ENCODE measurements at places on chromosomes 7 and 10.
A peak's percentile ranks its signal among the peaks of the same experiment; 100 is the strongest.

DNA sequence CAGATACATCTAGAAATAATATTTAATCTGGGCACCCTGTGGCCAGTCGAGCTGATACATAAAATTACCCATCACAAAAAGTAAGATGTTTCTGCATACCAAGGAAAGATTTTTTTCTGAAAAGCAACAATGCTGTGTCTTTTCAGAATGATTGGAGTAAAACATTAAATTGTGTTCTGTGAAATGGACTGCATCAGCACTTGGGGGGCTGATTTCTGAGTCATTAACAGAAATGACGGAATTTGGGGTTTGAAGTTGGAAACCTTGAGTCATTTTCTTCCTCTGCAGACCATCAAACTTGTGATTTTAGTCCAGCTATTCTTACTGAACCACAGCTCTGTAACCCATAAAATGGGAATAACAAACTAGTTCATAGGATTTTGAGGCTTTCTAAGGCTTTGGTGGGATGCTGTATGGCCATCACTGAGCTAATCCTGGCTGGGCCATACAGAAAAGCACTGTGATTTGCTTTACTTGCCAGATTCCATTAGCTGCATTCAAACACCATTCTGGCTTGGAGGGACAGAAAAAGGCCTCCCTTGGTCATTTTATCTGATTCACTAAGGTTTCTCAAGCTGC, 739.4 kb upstream of the IGFBP3 start:
- DNase-seq: no peak

DNA sequence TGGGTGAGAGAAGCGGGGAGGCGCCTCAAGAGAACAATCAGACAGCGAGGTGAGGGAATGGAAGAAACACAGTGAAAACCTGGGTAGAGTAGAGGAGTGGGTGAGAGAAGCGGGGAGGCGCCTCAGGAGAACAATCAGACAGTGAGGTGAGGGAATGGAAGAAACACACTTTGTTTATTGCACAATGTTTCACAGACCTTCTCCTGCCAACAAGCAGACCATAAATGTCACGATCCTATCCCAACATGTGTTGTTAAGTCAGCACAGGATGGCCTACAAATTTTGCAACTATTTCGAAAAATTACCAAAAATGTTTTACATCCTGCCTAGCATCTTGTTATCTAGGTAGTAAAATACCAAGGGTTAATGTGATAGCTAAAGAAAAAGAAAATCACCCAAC, 115.3 kb downstream of the JAZF1 start:
- no peak for DNase-seq

DNA sequence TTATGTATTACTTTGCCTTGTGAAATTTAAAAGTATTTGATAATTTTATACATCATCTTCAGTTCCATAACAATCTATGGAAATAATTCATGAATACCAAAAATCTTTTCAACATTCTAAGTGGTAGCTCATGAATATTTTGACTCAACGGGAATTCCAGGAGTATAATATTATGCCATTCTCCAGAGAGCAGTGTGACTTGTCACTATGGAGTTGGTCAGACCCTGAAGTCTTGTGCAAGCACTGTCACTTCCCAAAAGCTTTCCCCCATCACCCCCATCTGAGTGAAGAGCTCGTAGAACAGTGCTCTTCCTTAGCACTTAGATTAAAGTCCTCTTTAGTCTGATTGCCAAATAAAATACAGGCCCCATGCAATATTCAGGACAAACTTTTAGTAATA, 29.4 kb upstream of the CCNJ start:
- DNase-seq: no peak

GRCh38 chr10:2047679-2048078, 310.4 kb upstream of the ADARB2 start:
- DNase-seq: no peak

GRCh38 chr7:100490483-100491191, 6.9 kb downstream of the NYAP1 start:
- no peak for DNase-seq

GRCh38 chr10:130396044-130396443, 259.9 kb downstream of the GLRX3 start:
- no peak for DNase-seq

DNA sequence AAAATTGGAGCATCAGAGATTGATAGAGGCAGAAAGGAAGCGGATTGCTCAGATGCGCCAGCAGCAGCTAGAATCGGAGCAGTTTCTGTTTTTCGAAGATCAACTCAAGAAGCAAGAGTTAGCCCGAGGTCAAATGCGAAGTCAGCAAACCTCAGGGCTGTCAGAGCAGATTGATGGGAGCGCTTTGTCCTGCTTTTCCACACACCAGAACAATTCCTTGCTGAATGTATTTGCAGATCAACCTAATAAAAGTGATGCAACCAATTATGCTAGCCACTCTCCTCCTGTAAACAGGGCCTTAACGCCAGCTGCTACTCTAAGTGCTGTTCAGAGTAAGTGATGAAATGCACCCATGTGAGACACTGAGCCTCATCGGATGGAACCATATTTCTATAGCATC, 33.1 kb downstream of the STAMBPL1 start:
- no peak for DNase-seq

- DNase-seq: no peak
Measured at GRCh38 chr10:73076360-73077183, 20.1 kb downstream of the P4HA1 start.

- no peak for DNase-seq
Measured at GRCh38 chr10:14578060-14578952, 196.4 kb downstream of the FAM107B start.

- DNase-seq: no peak
Measured at GRCh38 chr7:104453190-104453589, 124.8 kb downstream of the LHFPL3 start.

GRCh38 chr10:86752311-86752710, 4.1 kb upstream of the BMPR1A start:
- no peak for DNase-seq

GRCh38 chr10:9926881-9927280, 1090.8 kb upstream of the CELF2 start:
- DNase-seq: no peak

- DNase-seq: no peak
Measured at GRCh38 chr10:98832738-98833137, 386.0 kb upstream of the HPS1 start.

- no peak for DNase-seq
Measured at GRCh38 chr10:78321500-78321899, 287.8 kb downstream of the RPS24 start.

DNA sequence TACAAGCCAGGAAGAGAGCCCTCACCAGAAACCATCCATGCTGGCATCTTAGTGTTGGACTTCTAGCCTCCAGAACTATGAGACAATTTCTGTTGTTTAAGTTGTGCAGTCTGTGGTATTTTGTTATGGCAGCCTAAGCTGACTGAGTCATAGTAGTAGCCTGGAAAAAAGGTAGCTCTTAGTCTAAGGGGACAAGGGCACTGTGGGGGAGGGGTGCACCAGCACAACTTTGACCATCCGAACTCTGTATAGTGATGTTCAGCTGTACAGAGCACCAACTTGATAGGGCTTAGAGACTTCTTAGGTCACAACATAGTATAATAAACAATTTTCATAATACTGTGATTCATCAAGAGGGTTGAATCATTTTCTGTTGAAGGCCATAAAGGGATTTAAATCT, 14.3 kb downstream of the EIF4EBP2 start:
- DNase-seq: no peak

- DNase-seq: peak; percentile 46
Measured at GRCh38 chr7:106285855-106286492, 1.2 kb upstream of the NAMPT start.

DNA sequence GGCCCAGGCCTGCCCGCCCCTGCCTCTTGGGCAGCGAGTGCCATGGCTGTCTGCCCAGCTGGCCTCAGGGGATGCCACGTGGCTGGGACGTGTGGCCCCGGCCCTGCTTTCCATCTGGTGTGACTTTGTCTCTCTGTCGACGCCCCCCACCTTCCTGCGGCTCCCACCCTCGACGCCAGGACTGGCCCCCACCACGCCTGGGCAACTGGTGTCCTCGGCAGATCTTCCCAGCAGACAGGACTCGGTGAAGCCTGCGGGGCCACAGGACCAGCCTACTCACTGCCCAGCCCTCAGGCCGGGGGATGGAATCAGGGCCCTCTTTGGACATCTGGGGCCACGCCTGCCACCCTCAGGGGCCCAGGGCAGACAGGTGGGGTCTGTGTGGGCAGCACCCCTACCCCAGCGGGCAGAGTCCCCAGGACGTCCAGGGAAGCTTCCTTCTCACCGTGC, 55.1 kb downstream of the UNCX start:
- DNase-seq: no peak

- DNase-seq: no peak
Measured at GRCh38 chr10:97922022-97922758, 72.5 kb downstream of the GOLGA7B start.

GRCh38 chr10:123530166-123530870, 135.8 kb upstream of the GPR26 start:
- DNase-seq: no peak

DNA sequence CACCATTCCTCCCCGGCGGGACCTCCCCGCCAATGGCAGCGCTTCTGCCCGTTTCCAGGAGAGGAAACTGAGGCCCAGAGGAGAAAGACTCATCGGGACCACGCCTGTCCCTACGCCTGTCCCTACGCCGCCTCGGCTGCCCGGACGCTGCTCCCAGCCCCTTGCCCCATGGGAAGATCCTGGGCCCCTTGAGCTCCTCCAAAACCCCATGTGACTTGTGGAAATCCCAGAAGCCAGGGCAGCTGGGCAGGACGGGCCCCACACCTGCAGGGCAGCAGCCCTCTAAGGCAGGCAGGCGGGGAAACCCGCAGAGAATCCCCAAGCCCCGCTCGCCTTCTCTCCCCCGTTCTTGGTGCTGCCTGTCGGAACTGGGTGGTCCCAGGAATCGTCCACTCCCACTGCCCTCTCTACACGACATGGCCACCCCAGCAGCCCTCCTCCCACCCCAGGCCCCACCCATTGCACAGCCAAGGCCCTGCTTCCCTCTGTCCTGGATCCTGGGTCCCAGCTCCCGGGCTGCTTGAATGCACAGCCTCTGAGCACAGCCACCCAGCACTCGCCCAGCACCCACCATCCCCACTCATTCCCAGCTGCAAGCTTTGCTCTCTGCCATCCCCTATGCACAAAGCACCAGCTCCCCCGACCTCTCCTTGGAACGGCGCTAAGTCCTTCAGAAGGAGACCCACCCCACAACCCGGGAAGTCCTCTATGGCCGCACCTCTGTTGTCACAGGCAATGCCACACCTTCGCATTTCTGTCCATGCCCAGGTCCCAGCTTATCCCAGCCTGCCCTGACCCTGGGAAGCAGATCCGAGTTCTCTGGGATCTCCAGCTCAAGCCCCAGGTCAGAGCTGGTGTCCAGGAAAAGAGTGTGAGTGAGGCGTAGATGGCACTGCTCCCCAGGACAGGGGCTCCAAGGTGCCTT, 50.6 kb downstream of the SLC29A4 start:
- no peak for DNase-seq

DNA sequence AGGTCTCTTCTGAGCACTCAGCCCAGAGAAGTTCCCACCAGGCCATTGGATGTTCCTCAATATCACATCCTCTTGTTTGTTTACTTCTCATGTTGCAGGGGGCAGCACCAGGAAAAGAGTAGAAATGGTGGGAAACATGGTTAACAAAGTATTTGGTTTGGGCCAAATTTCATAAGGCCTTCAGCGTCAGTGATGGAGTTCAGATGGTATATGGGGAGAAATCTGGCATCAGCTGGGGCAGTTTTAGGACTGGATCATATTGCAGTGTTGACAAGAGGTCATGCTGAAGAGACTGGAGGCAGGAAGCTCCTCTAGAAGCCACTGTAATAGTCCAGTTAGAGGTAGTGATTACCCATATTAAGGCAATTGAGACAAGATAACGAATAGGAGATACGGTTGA, 200.0 kb downstream of the WDR11 start:
- no peak for DNase-seq

DNA sequence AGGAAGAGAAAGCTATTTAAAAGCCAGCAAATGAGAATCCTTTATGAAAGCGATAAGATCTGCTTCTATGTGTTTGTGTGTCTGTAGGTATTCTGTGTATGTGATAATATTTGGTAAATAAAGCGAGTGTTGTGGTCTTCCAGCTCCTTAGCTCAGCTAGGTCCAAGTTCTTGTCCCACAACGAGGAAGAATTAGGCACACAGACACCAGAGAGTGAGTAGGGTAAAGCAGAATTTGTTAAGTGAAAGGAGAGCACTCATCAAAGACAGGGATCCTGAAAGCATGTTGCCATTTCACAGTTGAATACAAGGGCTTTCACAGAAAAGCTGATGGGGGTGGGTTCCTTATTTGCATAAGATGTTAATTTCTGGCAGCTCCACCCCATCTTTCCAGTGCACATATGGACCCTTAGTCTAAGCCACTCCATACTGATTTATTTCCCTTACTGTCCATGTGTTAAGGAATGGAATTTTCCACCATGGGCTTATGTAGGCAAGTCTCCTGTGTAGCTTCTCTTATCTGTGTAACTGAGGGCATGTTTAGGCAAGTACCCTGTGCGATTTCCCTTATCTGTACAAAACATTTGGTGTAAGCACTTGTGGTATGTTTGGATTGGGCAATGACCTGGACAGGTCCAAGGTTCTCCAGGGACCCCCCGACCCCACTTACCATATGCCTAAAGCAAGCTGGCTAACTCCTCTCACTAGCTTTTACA, 165.9 kb upstream of the VIPR2 start:
- DNase-seq: no peak

GRCh38 chr7:71553306-71553705, 421.4 kb downstream of the GALNT17 start:
- no peak for DNase-seq

GRCh38 chr7:19772306-19772705, 1.1 kb downstream of the TMEM196 start:
- no peak for DNase-seq

- DNase-seq: no peak
Measured at GRCh38 chr10:77214799-77215198, 422.8 kb downstream of the KCNMA1 start.

GRCh38 chr10:125411724-125412123, 251.4 kb upstream of the CTBP2 start:
- no peak for DNase-seq

DNA sequence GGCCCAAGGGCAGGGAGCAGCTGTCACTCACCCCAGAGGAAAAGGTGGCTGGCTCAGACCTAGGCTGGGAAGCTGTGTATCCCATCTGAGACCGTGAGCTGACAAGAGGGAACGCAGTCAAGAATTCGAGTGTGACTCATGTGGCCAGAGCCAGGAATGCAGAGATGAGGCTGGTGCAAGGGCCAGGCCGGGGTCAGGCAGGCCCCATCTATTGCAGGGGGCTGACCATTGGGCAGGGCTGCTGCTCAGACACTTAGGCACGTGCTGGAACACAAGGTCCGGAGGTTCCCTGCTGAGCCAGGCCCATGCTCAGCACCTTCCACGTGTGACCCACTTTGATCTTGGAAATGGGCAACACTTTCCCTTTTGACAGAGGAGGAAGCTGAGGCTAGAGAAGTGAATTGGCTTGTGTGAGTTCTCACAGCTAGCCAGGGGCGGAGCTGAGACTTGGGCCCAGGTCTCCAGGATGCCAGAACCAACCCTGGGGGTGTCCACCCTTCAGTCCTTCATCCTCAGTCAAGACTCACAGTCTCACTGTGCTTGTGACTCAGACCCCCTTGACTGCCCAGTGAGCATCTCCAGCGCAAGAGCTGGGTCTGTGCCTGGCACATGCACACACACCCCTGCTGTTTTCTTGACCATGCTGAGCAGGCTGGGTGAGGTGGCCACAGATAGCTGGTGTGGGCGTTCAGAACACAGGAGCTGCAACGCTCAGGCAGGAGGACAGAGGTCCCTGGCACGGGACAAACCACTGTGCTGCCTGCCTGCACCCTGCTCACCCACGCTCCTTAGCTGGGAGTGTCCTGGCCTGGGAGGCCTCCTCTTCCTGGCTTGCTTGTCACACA, 47.6 kb upstream of the PPIF start:
- no peak for DNase-seq
